HS-5 (cell line): ENCODE measurements at places on chromosomes 3 and 15.

DNA sequence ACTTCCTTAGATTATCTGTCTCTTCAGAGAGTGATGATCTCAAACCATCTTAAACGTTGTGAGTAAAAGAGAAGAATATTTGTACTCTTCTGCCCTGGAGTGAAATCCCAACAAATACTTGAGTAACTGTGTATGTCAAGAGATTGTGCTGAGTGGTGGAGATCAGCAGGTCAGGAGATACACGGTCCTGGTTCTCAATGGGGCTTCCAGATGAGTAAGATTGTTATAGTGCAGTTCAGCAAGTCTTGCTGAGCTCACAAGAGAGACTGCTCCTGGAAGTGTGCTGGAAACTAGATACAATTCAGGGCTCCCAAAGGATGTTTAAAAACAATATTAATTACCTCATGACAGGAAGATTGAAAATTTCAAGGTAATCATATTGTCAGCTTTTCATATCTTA lies 184.3 kb downstream of the AKAP13 start:
- DNase-seq: no peak

- DNase-seq: no peak
Observed at GRCh38 chr3:160081958-160082533, 93.4 kb downstream of the IL12A start.

- DNase-seq: no peak
Observed at GRCh38 chr15:79221696-79222095, 60.8 kb upstream of the ANKRD34C start.

- peak; percentile 53 for DNase-seq
Observed at GRCh38 chr3:24128199-24129005, 183.3 kb downstream of the NR1D2 start.

DNA sequence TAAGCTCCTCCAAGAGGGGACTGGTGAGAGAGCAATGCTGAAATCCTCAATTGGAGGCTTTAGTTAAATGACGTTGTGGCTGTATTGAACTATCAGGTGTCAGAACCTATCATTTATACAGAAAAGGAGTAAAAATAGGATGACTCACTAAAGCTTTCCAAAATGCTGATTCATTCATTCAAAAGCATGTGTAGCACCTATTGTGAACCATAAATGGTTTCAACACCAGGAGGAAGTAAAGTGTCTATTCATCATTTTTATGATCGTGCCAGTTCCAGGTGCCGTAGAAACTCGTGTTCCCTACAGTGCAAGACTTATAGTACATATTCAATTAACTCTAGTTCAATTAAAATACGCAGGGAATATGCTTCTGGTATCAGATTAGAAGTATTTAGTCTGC lies 66.5 kb upstream of the ARRDC4 start:
- no peak for DNase-seq

- peak; percentile 63 for DNase-seq
Observed at GRCh38 chr3:105513042-105513441, 146.3 kb downstream of the ALCAM start.

- DNase-seq: no peak
Observed at GRCh38 chr3:25910997-25911396, 121.1 kb downstream of the OXSM start.

DNA sequence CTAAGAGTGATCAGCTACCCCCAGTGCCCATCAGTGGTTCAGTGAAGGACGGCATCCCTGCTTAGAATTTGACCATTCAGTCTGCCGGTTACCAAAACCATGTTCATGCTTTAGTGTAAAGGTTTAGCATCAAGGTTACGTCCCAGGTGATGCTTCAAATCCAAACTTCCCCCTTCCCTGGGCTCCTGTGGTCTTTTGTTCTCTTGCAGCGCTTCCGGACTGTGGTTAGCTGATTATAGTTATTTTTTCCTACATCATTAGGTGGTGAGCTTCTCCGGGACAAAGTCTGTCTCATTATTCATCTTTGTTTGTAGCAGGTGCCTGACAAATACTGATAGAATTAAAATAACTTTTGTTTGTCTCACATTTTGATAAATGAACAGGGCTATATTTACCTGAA lies 28.3 kb upstream of the MYZAP start:
- DNase-seq: no peak

GRCh38 chr15:28985691-28986090 lies 99.9 kb downstream of the APBA2 start:
- no peak for DNase-seq
